ENCODE measurements at places on chromosomes 1 and 21.

DNA sequence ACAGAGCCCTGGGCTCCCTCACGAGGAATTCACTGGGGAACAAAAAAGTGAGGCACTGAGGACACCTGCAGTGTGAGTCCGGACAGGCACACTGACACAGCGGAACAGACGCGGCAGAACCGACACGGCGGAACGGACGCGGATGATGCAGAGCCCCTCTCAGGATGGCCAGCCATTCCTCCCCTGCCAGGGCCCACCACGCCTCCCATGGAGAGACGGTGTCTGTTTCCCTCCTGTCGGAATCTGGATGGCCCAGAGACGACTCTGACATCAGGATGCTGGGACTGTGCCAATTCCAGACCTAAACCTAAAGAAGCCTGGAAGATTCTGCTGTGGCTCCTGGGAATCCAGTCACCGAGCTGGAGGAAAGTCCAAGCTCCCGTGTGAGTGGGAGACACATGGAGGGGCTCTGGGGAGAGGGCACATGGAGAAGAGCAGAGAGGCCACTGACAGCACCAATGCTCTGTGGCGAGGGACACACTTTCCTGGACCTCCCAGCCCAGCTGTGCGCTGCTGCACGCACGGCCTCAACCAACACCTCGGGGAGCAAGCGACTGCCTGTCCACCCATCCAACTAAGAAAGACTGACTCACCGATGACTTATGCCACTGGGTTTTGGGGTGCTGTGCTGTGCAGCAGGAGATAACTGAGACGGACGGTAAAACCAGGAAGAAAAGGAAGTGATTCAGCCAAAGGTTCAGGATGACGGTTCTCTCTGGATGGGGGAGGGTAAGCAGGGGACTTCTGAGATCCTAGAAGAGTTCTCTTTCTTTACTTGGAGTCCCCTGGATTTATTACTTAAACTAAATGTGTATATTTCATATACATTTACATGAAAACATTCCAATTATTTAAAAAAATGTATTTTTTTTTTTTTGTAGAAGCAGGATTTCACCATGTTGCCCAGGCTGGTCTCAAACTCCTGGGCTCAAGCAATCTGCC is 23.3 kb downstream of the ZBTB17 start:
- peak; percentile 67 for DNase-seq

GRCh38 chr1:1906185-1907097 is 8.6 kb upstream of the CALML6 start:
- DNase-seq, result peak; percentile 91

- DNase-seq, result no peak
These were observed 151.9 kb downstream of the PGBD5 start for GRCh38 chr1:230274254-230274653.

- no peak for DNase-seq
These were observed 241.3 kb downstream of the PRDM2 start for GRCh38 chr1:13941315-13941714.

- no peak for DNase-seq
These were observed 940 bp upstream of the PRKCZ start for GRCh38 chr1:2049225-2049717.

DNA sequence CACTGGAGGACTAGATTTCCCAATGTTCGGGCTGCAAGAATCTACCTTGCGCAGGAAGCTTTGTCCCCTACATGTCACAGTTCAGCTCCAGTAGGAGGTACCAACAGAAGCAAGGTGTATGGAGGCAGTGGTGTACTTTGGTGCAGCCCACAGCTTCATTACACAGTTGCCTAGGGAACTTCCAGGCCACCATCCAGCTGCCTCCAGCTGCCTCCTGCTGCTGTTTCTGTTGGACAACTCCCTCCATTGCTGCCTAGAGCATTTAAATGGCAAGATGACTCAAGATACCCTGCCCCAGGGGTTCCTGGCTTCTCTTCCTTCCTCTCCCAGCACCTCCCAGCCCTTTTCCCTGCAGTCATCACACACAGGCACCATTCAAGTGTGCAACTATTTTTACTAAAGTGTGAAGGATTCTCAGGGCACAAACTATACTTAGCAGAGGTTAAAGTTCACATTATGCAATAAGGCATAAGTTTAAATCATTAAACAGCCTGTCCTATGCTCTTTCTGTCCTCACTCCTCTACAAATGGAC is 39.0 kb upstream of the ATP1A1 start:
- DNase-seq, result no peak

DNA sequence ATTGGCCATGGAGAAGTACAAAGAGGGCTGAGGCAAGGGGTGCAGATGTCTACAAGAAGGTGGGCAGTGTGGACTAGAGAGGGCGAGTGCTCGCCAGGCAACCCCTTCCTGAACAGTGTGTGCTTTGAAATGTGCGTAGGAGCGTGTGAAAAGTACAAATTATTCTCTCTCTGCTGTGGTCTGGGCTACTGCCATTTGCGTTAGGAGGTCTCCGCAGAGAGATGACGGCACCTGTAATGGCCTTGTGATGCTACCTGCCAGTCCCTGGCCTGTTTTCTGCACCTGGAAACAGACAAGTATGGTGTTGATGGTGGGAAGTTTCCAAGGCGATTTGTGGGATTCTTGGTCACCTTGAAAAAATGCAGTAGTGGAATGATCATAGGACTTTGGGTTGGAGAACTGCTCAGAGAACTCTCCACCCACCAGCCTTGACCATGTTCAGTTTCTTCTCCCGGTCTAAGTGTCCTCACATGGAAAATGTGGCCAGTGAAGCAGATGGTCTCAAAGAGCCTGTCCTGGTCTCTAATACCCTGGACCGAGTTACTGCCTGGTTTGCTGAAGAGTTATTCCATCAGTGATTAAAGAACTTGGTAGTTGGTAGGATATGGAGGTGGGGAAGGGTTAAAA is 74.5 kb downstream of the MRPS6 start:
- DNase-seq, result no peak

GRCh38 chr1:68111519-68112436 is 61.4 kb upstream of the DIRAS3 start:
- peak; percentile 79 for DNase-seq

DNA sequence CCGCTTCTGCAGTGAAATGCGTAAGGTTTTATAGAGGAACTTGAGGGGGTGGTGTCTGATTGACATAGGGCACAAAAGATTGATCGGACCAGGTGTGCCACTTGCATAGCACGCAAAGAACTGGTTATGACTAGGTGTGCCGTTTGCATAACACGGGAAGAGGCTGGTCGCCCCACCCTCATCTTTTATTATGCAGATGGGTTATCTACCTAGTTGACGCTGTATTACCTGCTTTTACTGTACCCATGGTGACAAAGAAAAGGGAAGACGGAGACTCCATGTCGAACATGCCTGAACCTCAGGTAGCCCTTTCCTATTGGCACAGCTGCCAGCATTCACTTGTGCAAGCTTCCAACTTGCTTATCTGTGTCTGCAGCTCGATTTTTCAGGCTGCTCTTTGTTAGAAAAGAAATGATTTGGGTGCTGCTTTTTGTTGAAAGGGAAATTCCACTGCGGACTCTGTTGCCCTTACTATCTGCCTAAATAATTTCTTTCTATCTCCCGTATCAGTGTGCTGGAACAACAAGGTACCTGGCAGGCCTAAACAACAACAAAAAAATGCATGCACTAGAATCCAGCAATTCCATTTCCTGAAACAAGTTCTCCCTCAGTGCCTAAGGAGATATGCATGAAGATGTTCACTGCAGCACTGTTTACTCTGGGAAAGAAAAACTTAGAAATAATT is 194.4 kb upstream of the KAZN start:
- DNase-seq, result no peak

DNA sequence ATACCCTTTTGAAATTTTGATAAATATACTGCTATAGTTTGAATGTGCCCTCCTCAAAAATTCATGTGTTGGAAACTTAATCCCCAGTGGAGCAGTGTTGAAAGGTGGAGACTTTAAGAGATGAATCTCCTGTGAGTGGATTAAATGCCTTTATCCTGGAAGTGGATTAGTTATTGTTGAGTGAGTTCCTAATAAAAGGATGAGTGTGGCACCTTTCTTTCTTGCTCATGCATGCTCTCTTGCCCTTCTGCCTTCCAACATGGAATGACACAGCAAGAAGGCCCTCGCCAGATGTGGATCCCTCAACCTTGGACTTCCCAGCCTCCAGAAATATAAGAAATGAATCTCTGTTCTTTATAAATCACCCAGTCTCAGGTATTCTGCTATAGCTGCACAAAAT is 51.8 kb downstream of the CD160 start:
- no peak for DNase-seq

DNA sequence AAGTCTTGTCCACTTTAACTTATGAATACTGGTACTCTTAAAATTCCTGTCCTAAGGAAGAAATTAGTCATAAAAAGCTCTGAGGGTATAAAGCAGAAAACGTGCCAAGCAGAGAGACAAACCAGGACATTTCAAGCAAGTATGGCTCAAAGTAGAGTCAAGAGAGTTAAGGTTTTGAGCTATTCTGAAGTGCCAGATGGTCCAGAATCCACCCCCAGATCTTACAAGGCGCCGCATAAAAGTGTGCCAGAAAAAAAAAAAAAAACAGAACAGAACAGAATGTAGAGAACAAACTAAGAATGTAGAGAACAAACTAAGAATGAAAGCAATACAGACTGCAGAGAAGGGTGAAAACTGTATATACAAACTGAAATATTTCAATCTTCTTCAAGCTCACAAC is 12.5 kb downstream of the EPS15 start:
- DNase-seq, result no peak

DNA sequence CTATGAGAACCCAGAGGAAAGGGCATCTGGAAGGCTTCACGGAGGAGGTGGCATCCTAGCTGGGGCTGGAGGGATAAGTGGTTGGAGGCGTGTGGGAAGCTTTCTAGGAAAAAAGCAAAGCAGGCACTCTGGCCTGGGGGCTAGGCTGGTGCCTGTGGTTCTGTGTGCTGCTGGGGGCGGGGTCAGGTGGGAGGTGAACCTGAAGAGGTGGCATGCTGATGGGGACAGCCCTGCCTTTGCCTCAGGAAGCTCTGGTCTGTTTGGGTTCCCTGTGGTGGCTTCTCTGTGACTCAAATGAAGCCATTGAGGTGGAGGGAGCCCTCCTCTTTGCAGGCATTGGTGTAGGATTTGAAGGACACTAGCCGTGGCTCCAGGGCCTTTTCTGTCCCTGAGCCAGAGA is 221.6 kb upstream of the POU3F1 start:
- no peak for DNase-seq

DNA sequence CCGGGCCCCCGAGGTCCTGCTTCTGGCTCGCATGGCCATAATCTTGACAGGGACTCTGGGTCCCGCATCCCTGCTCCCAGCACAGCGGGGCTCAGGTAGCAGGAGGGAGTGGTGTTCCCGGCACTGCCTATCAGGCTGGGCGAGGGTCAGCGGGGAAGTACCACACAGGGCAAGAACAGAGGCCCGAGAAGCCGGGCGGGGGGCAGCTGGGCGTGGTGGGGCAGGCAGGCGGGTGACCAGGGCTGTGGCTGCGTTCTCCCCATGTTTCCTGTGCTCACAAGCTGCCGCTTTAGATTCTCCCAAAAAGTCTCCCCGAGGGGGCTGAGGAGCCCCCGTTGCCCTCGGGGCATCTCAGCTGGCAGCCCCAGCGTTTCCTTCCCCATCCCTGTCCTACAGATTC is 18.3 kb downstream of the ATAD3B start:
- no peak for DNase-seq

GRCh38 chr1:42807056-42807668 is 9.8 kb upstream of the ERMAP start:
- no peak for DNase-seq

DNA sequence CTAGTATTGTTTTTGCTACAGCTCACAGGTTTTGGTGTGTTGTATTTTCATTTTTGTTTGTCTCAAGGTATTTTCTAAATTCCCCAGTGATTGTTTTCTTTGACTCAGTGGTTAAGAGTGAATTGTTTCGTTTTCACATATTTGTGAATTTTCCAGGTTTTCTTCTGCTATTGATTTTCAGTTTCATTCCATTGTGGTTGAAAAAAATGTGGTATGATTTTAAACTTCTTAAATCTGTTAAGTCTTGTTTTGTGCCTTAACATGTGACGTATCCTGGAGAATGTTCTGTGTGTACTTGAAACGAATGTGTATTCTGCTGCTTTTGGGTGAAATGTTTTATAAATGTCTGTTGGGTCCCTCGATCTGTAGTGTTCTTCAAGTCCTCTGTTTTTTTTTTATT is 117.9 kb downstream of the KIF26B start:
- DNase-seq, result no peak

DNA sequence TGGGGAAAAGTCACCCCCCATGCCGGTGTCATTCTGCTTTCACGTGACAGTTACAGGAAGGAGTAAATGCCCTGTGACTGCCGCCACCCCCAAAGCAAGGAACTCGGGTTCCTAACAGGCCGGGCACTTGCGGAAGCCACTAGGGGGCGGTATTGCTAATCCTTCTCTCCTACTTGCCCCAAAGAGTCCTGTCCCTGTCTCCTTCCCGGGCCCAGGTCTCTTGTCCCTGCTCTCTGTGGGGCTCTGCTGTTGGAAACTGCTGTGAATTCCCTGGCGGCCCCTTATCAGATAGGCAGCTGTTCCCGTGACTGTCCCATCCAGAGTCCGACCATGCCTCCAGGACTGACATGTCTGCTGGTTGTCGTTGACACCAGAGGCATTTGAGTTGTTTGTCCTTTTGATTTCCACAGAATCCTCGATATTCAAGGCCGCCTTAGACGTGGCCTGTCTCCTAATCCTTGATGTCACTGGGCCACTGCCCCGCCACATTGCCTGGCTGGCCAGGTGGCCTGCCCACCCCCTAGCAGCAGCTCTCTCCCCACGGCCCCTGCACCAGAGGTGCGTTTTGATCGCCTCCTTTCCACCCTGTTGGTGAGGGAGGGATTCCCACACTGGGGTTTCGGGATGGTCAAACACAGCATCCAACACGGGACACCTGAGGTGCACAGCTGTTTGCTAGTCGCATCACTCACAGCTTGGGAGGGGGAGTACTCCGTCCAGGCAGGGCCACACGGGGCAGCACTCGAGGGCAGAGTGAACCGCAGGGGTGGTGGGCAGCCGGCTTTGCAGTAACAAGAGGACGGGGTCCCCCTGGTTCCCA is 37.3 kb downstream of the CHAF1B start:
- DNase-seq, result no peak

GRCh38 chr1:233435622-233436021 is 108.1 kb downstream of the MAP3K21 start:
- DNase-seq, result no peak

DNA sequence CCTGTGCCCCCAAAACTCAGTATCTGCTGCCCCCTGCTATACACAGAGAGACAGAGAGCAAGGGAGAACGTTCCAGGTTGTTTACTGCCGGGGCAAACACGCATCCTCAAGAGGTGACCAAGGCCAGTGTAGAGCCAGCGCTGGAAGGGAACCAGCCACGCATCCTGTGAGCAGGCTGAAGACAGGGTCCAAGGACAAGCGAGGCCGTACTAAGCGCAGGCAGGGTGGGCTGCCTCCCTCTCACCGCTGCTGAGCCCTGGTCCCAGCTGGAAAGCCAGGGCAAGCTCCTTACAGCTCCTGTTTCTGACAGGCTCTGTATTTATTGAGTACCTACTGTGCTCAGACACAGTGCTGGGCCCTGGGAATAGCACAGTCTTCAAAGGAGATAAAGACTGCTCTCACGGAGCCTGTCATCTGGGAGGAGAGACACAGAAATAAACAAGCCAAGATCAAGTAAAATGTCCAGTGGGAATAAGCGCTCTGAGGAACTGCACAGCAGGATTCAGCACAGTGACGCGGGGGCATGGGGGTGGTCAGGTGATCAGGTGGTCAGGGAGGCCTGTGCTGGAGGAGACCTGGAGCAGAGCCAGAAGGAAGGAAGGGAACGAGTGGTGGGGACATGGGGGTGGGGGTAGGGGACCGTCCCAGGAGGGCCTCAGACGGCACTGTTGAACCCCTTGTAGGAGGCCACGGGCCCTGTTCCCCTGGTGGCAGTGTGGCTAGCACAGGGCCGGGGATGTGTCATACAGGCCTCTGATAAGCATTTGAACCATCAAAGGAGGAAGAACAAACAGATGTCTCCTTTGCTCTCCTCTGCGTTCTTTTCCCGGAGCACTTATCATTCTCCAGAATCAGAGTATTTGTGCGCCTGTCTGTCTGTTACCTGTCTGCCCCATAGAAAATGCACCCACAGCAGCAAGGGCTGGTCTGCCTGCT is 37.8 kb upstream of the EFHD2 start:
- DNase-seq, result no peak

All from tibial artery (tissue), 4 donors.